ENCODE measurements at places on chromosomes 1 and 21. TPM values are rescaled to one million over a fixed set of nuclear protein-coding genes. Genes with fewer than 3 reads are reported as not detected.

Gene S100A3
- not detected for total RNA-seq

Gene TFF2
- total RNA-seq = not detected

Gene CENPF
- total RNA-seq = 44.2 TPM

Gene THEM5
- total RNA-seq = not detected

Gene HHIPL2
- 0.28 TPM for total RNA-seq

DNA sequence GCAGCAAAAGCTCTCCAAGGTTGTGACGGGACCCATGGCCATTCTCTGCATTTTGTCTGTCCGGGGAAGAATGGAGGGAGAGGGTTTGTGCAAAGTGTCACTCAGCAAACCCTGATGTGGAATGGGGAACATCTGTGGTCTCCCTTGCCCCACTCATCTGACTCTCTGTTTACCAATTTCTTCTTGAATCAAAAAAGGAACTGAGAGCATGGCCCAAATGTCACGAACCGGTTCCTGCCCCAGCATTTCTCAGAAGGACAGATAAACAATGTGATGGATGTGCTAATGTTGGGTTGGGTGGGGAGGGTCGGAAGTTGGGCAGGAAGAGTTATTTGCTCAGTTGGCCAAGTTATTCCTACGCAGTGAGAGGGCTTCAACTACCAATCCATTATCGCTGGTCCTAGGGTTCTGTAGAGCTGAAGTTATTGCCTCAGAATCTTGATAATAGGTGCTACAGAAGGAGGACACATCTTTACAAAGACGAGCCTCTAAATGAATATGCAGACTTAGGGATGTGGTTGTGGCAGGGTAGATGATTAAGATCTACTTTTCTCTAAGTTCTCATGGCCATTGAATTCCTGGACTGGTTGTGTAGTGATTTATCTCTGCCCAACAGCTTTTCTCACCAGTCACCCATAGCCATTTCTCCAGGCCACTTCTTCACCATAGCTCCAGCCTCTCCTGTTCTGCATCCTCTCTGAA, 9.6 kb upstream of the DUSP12 start:
- no peak for DNase-seq

GRCh38 chr1:25794325-25794724, 5.7 kb upstream of the SELENON start:
- DNase-seq = no peak

GRCh38 chr1:150994248-150994647, 12.2 kb downstream of the ANXA9 start:
- DNase-seq = no peak

DNA sequence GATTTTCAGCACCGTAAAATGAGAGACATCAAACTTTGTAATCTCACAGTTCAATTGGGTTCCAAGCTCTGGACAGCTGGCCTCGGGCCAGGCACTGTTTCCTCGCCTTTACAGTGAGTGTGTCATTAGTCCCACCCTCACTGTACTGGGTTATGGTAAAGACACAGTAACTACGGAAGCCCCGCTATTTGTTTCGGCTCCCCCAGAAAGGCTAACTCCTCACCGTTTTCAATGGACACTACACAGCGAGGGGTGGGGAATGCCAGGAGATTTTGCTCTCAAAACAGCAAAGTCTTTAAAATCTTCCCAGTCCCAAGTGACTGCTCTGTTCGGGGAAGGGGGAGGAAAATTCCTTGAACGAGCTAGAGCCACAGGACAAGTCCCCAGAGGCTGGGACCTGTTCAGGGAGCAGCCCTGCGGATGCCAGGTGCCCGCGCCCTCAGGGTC, 757 bp upstream of the SPSB1 start:
- DNase-seq = no peak

DNA sequence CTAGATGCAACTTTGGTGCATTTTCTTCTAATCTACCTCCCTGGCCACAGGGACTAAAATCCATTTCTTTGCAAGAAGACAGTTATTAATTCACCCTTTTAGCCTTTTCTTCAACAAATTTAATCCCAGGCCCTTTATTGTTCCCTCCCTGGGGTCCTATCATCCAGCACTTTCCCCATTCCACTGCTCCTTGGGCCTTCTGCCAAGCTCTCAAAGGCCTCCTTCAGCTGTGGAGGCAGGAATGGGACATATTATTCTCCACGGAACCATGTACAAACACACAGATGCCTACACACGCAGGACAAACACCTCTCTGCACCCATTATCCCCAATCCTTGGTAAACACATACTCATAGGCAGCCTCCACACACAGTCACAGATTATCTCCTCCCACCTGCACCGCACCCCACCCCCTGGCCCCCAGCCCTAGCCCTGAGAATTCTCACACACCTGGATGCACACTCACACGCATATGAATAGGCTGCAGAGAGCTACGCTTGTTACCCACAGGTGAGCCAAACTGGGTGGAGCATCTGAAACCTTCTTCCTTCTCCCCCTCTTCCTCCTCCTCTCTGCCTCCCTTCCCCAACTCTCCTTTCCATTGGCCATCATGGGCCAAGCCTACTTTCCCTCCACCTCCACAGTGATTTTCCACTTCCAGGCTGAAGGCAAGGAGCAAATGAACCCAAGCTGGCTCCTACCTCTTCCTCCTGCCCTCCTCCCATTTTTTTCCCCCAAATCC, 11.7 kb downstream of the TAGLN2 start:
- no peak for DNase-seq

DNA sequence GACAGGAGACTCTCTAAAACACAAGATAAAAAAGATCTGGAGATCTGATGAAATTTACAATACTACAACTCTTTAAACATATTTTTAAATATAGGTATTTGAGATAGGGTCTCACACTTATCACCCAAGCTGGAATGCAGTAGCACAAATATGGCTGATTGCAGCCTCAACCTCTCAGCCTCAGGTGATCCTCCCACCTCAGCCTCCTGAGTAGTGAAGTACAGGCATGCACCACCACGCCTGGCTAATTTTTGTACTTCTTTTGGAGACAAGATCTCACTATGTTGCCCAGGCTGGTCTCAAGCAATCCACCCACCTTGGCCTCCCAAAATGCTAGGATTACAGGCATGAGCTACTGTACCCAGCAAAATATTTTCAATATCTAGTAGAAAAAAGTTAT, 170.0 kb upstream of the NR5A2 start:
- DNase-seq = no peak

All from CD8-positive, alpha-beta memory T cell (primary cell).